ENCODE measurements at places on chromosomes 5 and 9.

DNA sequence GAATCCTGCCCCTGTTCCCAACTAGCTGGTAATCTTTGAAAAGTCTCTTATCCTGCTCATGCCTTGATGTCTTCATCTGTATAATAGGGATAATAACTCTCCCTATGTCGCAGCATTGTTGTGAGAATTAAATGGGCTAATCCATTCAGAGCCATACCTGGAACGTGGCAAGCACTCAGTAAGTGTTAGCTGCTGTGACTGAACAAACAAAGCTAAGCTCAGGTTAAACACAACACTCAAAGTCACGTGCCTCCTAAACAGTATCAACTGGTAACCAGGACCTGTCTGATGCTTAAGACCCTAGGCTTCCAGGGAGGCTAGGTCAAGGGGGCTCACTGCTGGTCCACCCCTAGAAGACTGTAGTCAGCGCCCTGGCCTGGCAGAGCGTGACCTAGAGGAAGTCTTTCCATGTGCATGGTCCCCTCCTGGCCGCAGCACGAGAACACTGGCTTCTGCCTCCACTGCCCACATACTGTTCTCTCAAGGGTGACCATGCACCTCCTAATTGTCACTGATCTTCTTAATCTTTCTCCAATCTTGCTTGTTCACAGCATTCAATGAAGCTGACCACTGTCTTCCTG lies 211.1 kb downstream of the TTLL11 start:
- no peak for DNase-seq

- DNase-seq: no peak
Measured at GRCh38 chr5:160420331-160420610, 1.4 kb upstream of the PTTG1 start.

DNA sequence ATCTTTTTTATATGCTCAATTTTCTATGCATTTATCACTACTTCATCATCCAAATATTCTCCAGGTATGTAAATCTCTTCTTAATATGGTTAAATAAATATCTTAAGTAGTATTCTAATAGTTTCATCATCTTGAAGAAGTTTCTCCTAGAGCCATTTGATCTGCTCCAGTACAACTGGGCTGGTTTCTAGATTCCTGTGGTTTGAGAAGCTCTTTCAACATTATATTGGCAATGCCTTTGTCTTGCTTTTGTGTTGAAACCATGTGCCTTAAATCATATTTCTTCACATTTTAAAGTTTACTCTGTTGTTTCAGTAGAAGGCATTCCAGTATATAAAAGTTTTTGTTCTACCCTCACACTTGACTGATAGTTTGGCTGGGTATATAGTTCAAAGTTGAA lies 27.6 kb downstream of the MBLAC2 start:
- no peak for DNase-seq

DNA sequence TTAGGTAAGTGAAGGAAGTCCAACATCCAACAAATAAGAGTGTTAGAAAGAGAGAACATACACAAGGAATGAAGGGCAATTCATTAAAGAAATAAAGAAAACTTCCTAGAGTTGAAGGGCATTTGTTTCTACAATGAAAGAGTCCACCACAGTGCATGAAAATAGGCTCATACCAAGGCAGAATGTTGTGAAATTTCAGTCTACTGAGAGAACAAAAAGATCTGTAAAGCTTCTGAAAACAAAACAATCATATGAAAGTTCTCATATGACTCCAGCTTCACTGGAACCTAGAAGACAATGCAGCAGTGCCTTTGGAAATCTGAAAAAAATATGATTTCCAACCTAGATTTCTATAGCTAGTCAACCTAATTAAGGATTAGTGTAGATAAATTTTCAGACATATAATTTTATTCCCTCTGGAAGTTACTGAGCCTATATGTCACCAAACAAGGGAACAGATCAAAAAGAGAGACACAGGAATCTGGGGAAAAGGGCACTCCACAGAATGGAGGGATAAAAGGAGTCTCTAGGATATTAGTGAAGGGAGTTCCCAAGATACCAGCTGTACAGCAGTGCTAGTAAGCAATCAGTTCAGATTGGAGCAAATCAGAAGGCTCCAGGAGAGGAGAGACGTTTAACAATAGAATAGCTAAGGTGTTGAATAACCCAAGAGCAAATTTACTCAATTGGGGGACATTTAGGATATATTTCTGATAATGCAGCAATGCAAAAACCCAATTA lies 5.8 kb downstream of the C5orf58 start:
- DNase-seq: no peak

- DNase-seq: no peak
Measured at GRCh38 chr9:93094658-93095204, 1.3 kb upstream of the CARD19 start.

- no peak for DNase-seq
Measured at GRCh38 chr9:88889386-88889785, 101.9 kb upstream of the S1PR3 start.

- DNase-seq: no peak
Measured at GRCh38 chr9:111598733-111599091, 735 bp downstream of the PTGR1 start.

GRCh38 chr9:113516840-113517577 lies 53.5 kb downstream of the RGS3 start:
- peak; percentile 67 for DNase-seq

DNA sequence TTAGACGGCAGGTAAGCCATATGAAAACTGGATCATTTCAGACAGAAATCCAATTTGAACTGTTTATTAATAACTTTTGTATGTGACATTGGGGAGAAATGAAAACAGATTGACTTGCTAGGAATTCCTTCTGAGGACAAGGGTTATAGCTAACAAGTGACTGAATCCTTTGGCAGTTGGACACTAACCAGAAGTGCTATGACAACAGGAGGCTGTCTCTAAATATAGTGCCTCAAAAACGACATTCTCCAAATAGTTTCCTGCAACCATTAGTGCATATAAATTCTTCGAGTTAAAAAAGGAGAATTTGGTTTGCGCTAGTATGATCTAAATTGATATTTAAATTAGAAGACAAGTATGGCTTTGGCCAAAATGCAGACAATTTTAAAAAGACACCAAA lies 338.6 kb downstream of the PTPRD start:
- no peak for DNase-seq

GRCh38 chr5:124599028-124599973 lies 147.1 kb downstream of the ZNF608 start:
- no peak for DNase-seq

GRCh38 chr5:111738118-111738517 lies 18.9 kb downstream of the NREP start:
- DNase-seq: no peak

DNA sequence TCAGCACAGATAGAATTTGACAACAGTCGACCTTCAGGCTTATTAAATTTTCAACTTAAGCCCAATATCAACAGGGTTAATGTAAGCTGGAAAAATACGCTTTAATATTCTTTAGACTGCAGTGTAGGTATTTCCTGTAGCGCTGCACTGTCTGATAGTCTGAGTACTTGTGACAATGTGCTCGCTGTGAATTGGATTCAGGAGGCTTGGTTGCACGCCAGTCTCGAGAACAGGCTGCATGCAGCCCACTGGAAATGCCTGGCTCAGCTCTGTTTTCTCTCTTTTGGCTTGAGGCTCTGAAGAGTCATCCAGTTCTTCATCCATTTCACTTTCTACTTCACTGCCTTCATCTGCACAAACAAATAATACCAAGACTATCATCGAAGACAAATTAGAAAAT lies 300.9 kb downstream of the RFX3 start:
- DNase-seq: no peak

DNA sequence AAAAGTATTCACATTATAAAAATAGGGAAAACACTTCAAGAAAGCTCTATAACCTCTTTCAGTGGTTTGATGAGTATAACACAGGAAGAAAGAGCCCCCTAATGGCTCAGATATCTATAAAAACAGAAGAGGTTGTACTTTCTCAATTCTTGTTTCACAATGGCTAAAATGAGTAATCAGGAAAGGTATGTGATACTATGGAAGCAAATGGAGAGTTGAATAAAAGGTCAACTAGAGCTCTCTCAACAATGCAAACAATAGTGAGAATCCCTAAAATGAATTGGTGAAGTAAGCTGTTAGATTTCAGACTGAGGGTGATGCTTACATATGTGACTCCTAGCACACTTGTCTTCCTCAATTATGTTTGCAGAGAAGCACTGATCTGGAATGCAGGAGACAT lies 584.6 kb upstream of the CDH18 start:
- DNase-seq: no peak

DNA sequence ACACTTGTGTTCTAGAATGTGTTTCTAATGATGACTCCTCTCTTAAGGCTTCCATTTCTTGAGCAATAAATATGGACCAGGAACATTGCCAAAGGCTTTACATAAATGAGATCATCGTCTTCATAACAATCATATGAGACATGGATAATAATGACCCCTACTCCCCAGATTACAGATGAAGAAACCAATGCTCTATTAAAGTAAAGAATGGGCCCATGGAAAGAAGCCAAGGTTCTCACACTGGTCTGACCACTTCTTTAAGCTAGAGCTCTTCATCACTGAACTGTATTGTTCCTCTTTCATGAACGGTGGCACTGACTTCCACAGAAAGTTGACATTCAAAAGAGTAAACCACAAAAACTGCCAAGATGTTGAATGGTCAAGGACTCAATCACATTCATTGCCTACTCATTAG lies 65.3 kb downstream of the MARCHF3 start:
- DNase-seq: no peak

DNA sequence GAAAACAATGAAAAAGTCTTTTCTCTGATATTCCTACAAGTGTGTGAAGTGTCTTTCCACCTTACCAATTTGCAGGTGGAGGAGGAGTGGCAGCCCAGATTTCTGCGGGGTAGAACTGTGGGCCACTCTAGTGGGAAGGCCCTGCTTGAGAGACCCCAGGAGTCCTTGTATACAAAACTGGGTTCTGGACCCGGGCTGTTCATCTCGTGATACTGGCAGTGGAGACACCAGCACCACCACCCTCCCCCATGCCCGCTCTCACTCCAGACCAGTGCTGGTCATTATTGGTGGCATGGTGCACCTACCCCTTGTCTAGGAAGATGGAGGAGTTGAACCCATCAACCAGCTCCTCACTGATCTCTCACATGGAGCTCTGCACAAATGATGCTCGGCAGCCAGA lies 16.2 kb upstream of the TDRD7 start:
- DNase-seq: no peak

DNA sequence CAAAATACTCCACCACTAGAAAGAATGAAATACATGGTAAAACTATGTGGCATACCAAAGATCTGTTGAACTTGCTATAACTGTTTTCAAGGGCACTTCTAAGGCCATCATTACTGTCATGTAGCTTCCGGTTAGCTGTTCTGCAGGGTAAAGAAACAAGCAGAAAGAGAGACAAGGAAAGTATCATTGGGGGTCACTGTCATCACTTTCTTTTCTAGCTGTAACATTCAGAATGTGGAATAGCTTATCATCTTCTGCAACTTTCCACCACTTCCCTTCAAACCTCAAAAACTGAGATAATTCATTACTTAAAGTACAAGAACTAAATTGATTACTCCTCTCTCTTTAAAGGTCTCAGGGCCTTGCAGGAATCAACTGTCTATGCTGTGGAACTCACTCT lies 57.6 kb downstream of the RASEF start:
- DNase-seq: no peak

DNA sequence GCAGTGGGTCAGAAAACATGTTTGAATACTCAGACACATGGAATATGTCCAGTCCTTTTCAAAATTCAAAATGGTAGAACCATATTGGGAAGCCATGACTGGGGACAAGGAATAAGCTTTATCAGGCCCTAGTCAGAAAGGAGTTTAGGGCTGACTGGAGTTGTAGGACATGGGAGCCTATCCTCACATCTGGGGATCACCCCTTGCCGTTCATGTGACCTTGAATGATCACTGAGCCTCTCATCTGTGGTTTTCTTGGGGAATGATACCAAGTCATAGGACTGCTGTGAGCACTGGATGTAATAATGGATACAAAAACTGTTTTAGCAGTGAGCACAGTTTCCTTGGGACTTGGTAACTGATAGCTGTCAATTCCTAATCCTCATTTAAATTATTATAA lies 84.7 kb downstream of the IQGAP2 start:
- DNase-seq: no peak

GRCh38 chr9:122029898-122030297 lies 63.2 kb downstream of the TTLL11 start:
- DNase-seq: no peak

DNA sequence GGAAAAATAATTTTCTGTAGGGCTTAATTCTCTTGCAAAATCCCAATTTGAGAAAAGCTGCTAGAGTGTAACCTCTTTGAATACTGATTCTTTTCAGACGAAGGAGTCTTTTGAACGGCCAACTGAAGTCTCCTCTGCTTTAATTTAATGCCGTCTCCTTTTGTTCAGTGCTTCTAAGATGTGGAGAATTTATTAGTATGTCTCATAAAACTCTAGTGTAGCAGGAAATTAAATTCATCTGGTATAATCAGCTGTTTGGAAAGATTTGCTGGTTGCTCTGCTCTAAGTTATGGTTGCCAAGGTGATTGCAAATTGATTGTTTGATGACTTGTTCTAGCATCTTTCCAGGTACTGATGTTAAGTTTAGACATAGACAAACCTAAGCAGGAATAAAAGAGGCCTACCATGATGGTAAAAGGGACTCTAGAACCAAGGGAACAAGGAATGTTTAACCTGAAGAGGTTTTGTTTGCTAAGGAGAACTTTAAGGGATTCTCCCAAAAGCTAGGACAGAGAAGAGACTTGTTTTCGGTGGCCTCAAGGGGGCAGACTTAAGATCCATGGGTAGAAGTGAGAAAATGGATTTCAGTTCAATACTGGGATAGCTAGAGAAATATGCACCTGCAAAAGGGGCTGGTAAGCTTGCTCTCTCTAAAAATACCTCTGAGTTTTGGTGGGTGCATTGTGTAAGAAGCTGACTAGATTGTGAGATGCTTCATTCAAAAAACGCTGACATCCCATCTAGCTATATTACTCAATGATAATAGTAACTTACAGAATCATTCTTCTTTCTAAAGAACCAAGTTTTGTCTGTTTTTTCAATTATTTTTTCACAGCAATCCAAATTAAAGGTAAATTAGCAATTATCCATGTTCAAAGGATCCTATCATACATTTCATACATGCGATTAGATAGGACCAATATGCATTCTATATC lies 5.7 kb upstream of the ADRB2 start:
- peak; percentile 54 for DNase-seq

- no peak for DNase-seq
Measured at GRCh38 chr5:174172152-174172551, 126.6 kb downstream of the NSG2 start.

GRCh38 chr5:854966-855743 lies 4.4 kb upstream of the ZDHHC11 start:
- DNase-seq: no peak

DNA sequence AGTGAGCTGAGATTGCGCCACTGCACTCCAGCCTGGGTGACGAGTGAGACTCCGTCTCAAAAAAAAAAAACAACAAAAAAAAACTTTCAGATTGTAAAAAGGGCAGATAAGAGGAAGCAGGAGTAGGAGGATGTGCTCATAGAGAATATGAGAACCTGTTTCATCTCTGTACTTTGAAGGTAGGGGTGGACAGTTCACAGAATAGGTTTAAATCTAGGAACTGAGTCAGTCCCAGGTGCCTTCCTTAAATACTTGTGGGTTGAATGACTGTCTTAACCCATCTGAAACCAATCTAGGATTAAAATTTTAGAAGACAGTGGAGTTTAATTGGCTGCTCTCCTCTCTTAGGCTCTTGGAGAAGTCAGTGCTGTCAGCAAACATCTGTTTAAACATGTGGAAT lies 12.4 kb downstream of the POLK start:
- DNase-seq: no peak

Measured in CD4-positive, alpha-beta T cell treated with Interferon alpha-2 for 1 hour (primary cell).